ENCODE measurements at places on chromosomes 3 and 15.
A peak's percentile ranks its signal among the peaks of the same experiment; 100 is the strongest.

GRCh38 chr3:153026026-153026425 is 136.0 kb upstream of the RAP2B start:
- peak; percentile 28 for DNase-seq

DNA sequence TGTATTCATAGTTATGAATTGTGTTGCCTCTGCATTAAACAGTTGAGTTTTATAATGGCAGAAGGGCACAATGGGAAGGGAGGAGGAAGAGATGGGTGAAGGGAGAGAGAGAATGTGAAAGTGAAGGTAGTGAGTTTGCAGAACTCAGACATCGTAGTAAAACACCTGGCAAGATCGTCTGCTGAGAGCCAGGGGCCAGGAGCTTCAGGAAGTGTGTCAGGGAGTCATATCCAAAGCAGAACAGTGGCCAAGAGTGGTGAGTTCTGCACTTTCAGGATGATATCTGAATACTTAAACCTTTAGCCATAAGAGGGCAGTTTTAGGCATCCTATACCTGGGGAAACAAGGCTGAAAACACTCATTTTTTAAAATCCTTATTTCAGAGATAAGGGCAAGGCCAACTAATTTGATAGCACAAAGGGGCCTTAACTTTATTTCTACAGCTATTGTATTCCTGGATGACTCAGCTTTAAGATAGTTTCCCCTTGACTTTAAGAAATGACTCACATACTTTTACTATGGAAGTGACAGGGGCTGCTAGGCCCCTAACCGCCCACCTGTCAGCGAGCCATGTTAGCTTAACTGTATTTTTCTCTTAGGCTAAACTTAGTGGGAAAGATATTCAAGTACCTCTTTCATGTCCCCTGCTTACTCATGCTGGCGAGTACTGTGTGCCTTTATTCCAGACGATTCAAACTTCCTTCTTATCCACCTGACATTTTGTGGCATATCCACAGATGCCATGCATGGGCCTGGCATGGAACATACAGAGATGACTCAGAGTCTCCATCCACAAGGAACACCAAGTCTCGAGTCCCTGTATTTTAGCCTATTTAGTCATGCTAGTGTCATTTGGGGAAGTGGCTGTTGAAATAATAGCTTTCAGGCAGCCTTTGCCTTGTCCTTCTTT is 53.9 kb downstream of the RLBP1 start:
- no peak for DNase-seq

DNA sequence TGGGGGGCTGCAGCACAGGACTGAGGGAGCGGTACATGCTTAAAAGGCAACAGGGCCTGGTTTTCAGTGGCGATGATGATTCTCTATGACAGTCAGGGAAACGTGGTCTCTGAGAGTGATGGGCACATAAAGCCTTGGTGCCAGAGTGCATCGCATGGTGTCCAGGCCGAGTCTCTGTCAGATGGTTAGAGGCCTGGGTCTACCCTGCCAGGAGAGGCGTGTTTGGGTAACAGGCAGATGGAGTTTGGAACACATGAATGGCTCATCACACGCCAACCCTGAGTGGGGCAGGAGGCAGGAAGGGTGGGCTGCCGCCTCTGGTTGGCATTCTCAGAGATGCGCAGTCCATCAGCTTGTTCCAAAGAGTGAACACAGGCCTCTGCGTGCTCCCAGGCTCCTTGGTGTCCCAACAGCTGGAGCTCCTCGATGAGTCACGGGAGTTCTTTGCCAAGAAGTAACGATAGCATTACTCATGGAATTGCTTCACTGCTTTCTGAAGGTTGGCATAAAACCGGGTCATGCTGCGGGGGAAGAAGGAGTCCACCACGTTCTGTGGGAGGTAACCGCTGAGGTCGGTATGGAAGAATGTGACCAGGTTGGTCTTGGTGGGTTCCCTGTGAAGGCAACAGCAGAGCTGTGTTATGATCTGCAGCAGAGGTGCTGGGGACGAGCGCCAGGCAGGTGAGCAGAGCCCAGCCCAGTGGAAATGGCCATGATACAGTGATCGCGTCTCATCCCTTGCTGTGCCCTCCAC is 11.0 kb downstream of the STARD5 start:
- DNase-seq: no peak

DNA sequence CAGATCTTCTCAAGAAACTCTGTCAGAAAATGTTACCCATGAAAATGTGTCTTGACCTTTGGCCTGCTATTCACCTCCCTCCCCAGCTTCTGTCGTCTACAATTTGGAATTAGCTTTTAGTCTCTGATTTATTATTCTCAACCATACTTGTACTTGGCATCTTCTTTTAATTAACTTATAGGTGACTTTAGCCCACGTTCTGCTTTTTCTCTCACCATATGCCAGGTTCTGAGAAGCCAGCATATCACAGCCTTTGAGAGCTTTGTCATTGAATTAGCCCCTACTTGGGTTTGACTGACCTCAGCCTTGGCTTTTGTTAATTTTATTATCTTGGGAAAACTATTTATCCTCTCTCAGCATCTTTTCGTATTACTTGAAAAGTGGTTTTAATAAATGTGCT is 355.9 kb downstream of the OXSM start:
- DNase-seq: no peak

GRCh38 chr15:28094732-28095521 is 4.2 kb downstream of the OCA2 start:
- DNase-seq: no peak

DNA sequence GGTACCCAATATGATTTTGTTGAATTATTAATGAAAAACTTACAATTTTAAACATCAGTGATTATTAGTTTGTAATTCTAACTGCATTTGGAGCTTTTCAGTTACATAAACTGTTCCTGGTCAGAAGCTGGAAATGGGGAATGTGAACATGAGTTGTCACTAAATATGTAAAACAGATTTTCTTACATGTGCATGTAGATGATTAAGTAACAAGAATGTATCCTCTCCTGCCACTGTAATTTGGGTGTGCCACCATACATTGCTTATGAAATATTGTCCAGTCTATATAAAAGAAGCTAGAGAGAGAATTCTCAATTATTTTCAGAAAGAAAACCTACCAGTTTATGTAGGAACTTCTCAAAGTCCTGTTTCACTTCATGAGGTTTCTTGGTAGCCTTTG is 91.6 kb upstream of the FGF7 start:
- no peak for DNase-seq

GRCh38 chr3:87350367-87351199 is 74.2 kb upstream of the POU1F1 start:
- DNase-seq: peak; percentile 17

- DNase-seq: no peak
Observed at GRCh38 chr3:69020424-69020823, 6.9 kb upstream of the EOGT start.

GRCh38 chr3:143329567-143330211 is 210.1 kb downstream of the CHST2 start:
- DNase-seq: no peak

GRCh38 chr15:57079931-57080620 is 161.6 kb downstream of the TCF12 start:
- DNase-seq: no peak

- DNase-seq: no peak
Observed at GRCh38 chr15:71060983-71061382, 54.3 kb upstream of the THSD4 start.

DNA sequence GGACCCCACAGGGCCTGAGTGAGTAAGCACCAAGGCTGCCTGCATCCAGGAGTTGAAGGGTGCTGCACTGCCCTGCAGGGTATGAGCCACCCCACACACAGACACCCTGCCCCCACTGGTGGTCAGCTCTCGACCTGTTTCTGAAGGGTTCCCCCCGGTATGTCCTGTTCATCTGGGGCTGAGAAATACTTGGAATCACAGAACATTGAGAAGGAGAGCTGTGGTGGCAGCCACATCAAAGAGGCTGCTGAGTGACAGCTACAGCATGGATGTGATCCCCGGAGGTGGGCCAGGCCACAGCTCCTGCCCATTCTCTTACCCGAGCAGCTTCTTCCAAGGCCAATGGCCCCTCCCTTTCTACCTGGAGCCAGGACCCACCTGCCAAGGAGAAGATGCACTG is 66.4 kb upstream of the PLXNA1 start:
- no peak for DNase-seq

- no peak for DNase-seq
Observed at GRCh38 chr3:64363842-64364241, 138.6 kb upstream of the PRICKLE2 start.

GRCh38 chr15:25236861-25237155 is 202.0 kb downstream of the UBE3A start:
- DNase-seq: no peak

GRCh38 chr3:184596886-184597575 is 35.4 kb downstream of the EPHB3 start:
- DNase-seq: no peak

- no peak for DNase-seq
Observed at GRCh38 chr15:85733416-85733815, 61.3 kb downstream of the KLHL25 start.
